ENCODE measurements at places on chromosomes 1 and 21.

DNA sequence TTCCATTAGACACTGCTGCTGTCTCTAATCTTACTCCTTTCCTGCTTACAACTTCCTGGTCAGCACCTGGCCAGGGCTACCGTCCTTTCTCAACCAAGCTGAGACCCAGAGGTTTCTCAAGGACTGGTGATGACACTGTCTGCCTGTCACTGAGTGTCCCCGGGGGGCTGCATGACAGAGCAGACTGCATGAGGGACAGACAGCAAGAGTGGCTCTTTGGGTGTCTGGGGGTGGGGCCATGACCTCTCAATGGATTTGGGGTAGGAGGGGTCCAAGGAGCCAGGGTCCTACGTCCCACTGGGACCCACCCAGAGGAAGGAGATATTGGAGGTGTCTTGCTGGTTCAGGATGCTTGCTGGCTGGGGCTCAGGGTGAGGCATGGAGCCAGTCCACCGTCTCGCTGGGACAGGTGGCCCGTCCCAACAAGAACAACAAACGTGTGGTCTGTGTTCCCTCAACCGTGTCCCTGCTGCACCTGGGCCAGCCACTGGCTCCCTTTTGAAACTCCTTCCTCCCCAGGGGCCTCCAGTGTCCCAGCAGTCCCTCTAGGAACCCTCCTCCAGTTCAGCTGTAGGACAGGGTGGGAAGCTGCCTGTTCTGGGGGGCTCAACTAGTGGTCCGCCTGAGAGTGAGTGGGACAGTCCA, 344.6 kb upstream of the AJAP1 start:
- DNase-seq = no peak

- DNase-seq = no peak
These were observed 24.1 kb downstream of the SLC9A1 start for GRCh38 chr1:27130798-27131197.

- peak; percentile 21 for DNase-seq
These were observed 38.6 kb downstream of the GADD45A start for GRCh38 chr1:67723620-67724019.

GRCh38 chr1:87104140-87104539, 189.7 kb downstream of the HS2ST1 start:
- no peak for DNase-seq

DNA sequence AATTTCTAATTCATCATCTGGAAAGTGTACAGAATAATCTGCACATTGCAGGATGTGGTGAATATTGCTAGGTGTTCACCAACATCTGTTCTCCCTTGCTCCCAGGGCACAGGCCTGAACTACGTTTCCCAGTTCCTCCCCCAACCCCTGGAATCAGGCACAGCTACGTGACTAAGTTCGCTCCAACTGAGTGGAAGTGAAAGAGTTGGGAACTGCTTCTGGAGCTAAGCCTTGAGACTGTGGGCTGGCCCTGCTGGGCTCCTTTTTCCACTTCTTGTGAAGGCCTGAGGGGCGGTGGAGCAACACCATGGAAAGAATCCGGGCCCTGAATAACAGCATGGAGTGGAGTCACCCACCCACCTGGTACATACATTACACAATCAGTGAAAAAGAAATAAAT, 534.6 kb downstream of the SMYD3 start:
- no peak for DNase-seq

GRCh38 chr1:227092069-227092468, 152.0 kb downstream of the COQ8A start:
- DNase-seq = no peak

DNA sequence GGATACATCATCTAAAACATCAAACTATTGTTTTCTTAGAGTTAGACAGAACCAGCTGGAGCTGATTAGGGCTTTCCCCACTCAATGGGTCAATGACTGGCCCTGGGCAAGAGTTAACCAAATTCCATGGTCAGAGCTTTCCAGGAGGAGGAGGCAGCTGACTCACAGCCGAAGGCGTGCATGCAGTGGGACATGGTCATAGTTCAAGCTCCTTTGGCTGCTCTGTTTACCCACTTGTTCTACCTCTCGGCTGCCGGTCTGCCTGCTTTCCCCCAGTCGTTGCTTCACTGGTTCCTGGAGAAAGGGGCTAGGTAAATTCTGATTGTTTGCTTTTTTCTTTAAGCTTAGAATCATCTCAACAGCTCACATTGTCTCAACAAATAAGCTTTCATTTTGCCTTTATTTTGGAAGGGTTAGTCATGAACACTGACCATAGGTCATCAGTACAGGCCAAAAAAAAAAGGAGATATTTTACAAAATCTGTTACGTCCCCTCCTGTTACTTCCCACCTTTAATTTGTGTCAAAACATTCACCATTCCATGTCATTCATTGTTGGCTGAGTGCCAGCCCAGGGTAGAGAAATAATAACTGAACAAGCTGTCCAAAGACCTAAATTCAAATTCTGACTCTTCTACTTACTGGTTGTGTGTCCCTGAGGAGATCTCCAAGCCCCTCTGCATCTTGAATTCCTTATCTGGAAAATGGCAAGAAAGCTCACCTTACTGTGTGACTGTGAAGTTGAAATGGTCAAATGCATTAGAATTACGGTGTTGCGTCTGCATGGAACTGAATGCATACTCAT, 12.0 kb downstream of the MAB21L3 start:
- DNase-seq = no peak

GRCh38 chr1:15476927-15477326, 1.0 kb downstream of the CELA2B start:
- DNase-seq = no peak

DNA sequence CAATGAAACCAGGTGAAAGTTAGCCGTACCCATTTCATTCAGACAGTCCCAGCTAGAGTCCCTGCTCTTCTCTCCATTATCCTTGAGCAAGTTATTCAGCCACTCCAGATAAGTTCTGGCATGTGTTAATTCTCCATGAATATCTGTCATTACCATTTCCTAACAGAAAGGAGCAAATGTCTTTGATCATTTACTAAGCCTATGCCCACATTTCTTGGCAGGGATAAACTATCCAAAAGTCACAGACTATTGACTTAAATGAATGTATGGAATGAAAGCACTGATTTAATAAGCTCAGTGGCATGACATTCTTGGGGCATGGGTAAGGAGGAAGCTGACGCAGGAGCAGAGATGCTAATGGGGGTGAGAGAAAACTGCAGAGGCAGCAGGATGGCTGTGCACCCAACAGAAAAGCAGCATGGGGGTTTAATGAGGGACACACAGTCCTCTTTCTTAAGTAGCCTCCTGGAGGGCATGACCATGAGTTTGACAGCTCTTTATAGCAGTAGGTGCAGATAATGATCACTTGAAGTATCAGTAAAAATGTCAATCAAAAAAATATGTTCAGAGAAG, 17.6 kb upstream of the DHCR24 start:
- DNase-seq = no peak

- no peak for DNase-seq
These were observed 24.0 kb upstream of the ADAM30 start for GRCh38 chr1:119920104-119920968.

DNA sequence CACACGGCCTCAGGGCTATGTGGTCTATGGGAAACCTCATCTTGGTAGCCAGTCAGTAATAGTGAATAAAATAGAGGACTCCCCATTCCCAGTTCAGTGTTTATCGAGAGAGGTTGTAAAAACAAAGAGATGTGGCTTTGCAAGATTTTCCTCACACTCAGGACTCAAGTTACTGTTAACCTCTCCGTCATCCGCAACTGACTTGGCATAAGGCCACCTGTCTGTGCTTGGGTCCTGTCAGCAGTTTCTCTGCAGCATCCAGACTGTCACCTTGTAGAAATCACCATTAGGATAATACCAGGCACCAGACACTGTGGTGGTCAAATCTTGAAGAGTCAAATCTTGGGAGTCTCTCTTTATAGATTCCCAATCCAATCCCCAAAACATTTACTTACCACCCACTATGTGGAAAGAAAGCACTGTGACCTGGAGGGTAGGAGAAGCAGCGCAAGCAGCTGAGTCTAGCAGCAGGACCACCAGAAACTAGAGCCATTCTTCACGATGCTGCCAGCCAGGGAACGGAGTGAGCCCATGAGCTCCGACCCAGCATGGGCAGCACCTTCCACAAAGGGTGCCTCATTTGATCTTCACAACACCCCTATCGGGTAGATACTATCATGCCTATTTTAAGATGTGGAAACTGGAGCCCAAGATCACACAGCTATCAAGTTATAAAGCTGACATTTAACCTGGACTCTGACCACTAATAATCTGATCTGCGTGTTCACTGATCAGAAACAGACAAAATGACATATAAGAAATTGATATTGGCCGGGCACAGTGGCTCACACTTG, 5.6 kb upstream of the GPR25 start:
- DNase-seq = no peak

DNA sequence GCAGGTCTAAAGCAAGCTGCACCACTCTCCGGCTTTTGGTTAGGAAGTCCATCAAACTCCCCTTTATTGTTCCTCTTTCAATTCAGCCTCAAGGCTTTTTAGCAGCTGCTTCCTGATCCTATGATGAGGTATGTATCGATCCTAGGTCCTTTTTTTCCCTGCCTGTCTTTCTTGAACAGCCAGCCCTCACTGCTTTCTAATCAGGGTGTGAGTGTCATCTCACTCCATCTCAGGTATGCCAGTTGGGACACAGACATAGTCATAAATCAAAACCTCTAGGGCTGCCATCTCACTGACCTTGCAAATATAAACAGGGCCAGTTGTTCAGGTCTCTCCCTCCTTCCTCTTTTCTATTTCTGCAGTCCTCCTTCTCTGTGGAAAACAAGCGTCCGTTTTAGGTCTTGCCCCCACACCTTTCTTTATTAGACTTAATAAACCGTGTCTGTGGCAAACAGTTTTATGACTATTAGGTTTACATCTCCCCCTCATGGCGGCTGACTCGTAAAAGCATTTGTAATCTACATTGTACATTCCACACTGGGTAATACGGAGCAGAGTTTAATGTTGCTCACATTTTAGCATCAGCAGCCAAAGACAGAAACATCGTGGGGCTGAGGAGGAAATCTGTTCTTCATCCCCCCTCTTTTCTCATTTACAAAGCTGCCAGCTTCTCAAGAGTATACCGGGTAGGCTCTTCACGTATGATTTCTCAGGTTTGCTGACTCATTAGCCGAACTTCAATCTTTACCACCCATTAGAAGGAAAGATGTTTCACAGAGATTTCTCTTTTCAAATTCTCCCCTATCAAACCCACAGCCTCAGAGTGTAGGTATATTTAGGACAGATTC, 11.6 kb downstream of the STYXL2 start:
- no peak for DNase-seq

DNA sequence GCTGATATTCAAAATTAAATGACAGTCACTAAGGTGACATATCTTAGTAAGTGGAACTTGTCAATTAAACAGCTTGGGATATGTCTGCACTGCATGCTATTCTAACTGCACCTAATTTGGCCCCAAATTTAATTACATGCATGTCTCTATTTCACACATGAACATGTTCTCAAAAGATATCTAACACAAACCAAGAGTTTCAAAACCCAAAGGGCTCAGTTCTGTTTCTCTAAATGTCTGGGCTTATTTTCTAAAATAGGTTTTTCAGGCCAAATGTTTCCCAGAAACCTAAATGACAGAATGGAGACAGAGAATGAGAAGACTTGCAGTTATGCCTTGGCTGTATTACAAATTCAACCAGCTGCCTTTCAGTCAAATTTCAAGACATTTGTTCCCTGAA, 11.3 kb downstream of the RAB29 start:
- DNase-seq = no peak

DNA sequence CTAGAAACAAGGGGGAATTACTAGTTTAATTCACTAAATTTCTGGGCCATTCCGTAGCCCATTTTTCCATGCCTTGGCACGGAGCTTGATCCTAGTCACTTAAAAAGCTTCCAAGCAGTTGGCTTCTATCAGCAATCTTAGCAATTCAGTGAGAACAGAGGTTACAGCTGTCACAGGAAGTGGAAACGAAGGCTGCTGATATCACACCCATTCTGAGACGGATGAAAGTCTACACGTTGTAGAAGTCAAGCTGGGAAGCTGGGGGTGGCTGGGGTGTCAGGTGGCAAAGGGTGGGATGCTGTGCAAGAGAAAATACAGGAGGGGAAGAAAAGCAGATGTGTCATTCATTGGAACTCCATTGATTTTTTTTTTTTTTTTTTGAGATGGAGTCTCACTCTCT, 11.8 kb upstream of the STMN1 start:
- DNase-seq = no peak

DNA sequence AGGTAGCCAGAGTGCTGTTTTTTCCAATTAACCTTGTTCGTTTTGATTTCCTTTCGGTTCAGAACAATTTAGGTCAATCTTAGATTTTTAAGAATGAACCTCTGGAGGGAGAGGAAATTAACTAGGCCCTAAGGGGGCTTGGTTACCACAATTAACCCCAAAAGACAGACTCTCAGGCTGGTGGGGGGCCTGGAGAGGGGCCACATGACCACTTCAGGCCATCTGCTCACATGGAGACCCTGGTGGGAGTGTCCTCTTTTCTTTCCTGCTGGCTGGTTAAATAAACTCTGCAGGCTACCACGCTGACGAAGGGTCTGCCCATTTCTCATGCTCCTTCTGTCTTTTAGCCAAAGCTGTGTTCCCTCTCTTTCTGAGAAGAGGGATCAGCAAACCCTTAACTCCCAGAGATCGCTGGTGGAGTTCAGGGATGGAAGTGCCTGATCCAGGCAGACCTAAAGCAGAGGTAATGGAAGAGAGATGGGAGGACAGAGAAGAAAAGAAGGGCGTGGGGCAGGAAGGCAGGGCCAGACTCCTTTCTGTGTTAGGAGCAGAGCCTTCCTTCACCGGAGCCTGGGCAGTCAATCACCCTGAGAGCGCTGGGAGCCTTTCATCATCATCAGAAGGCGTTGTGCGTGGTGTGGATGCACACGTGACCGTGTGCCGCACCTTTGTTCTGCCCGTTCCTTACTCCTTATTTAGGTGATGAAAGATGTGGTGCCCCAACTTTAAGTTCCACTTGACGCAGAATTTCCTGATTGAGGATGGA, 58.5 kb downstream of the KIF26B start:
- no peak for DNase-seq

DNA sequence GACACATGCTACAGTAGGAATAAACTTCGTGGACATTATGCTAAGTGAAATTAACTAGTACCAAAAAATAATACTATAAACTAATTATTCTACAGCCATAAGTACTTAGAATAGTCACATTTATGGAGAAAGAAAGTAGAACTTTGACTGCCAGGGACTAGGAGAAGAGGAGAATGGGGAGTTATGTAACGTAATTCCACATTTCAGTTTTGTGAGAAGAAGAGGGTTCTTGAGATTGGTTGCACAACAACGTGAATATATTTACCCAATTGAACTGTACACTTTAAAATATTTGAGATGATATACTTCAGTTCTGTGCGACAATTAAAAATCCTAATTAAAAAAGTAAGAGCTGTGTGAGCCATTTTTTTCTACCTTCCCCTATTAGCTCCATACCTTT, 1412.9 kb downstream of the PLA2G4A start:
- DNase-seq = no peak
